IPS DF 19.7 (cell line): ENCODE measurements at places on chromosomes 6 and 20.

DNA sequence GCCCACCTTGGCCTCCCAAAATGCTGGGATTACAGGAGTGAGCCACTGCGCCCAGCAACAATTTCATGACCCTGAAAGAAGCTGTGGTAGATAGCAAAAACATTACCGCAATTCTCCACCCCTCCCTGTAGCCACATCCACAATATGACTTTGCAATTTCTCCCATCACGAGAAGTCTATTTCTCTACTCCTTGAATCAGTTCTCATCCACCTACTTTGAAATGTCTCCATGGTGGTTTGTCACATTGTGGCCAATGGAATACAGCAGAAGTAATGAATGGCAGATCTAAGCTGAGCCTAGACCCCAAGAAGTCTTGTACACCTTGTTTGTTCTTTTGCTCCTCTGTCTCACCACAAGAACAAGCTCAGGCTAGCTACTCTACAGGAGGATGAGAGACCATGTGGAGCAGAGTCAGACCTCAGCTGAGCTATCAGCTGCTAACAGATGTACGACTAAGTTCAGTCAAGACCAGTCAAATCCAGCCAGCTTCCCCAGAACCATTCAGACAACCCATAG, 6.3 kb downstream of the OXT start:
- no peak for DNase-seq

GRCh38 chr6:118764766-118765165, 113.4 kb upstream of the CEP85L start:
- DNase-seq, result no peak

- DNase-seq, result no peak
Measured at GRCh38 chr6:12958052-12958706, 241.6 kb downstream of the PHACTR1 start.

DNA sequence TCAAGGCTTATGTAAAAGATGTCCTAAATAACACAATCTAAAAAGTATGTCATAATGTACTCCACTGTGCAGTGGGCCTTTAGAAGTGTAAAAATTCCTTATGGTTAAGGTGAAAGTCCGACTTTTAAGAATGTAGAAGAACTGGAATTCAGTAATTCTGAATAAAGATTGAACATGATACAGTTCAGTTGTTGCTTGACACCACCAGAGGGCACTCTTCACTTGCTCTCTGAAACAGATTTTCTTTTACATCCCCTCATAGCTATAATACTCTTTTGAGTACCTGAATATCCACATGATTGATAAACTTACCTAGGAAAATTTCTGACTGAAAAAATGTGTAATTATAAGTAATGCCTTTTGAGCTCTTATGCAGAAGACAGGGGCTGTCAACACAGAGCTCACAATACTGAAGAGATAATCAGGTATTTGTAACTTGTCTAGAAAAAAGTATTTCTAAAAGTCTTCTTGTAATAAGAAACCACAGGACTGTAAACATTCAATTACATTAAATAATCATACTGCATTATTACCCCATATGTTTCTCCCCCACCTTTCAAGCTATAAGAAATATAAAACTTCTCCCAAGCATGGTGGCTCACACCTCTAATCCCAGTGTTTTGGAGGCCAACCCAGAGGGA, 92.1 kb downstream of the POPDC3 start:
- DNase-seq, result no peak

GRCh38 chr6:35048631-35049083, 92.5 kb downstream of the TCP11 start:
- no peak for DNase-seq

- no peak for DNase-seq
Measured at GRCh38 chr20:38286586-38287531, 17.1 kb upstream of the BPI start.

- DNase-seq, result no peak
Measured at GRCh38 chr20:7981374-7981773, 38.2 kb downstream of the TMX4 start.

DNA sequence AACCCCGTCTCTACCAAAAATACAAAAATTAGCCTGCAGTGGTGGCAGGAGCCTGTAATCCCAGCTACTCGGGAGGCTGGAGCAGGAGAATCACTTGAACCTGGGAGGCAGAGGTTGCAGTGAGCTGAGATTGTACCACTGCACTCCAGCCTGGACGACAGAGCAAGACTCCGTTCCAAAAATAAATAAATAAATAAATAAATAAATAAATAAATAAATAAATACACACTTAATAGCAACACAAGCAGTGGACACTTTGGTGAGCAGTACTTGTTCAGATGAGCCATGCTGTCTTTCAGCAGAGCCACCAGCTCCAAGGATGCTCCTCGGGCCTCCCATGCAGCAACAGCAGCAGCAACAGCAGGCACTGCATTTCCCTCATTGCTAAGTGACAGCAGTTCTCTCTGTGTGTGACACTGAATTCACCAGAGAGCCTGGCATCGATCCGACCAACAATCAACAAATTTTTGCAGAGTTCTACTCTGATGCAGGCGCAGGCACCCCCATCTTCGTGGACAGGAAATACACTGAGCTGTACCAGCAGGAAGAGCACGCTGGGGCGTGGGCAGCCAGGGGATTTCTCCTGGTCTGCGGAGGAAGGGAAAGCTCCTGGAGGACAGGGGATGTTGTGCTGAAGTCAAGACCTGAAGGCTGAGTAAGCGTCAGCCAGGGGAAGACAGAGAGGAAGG, 54.0 kb upstream of the SNX9 start:
- DNase-seq, result no peak

- no peak for DNase-seq
Measured at GRCh38 chr6:9463311-9463710, 951.6 kb downstream of the TFAP2A start.

DNA sequence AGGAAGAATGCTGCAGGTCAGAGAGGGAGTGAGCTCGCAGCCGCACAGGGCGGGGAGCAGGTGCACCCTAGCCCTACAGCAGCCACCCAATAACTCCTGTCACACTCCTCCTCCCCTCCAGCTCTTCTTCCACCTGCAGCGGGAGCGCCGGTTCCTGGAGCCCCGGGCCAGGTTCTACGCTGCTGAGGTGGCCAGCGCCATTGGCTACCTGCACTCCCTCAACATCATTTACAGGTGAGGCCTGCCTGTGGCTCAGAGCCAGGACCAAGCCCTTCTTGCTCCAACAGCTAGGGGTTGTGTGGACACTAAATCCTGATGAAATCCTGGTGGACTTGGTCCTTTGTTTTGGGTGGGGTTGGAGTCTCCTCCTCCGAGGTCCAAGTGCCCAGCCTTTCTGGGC, 11.7 kb downstream of the SGK2 start:
- DNase-seq, result no peak

DNA sequence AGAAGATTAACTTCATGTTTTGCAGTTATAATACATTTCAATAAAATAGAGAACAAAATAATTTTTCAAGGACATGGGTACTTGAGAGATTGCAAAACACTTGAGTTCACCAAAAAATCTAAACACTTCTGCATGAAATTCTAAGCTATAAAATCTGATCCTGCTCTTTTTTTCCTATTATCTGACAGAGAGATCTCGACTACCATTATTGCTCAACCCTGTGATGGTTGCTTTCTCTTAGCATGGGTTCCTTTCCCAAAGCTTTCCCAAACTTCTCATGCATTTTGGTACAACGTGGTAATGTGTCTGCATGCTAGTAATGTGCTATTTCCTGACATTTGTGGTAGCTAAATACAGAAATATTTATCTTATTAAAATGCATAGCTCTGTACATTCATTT, 1243.1 kb upstream of the ADGRB3 start:
- no peak for DNase-seq

GRCh38 chr6:158043586-158044524, 62.2 kb downstream of the SYNJ2 start:
- no peak for DNase-seq

GRCh38 chr20:3854462-3854871, 7.8 kb downstream of the MAVS start:
- no peak for DNase-seq

DNA sequence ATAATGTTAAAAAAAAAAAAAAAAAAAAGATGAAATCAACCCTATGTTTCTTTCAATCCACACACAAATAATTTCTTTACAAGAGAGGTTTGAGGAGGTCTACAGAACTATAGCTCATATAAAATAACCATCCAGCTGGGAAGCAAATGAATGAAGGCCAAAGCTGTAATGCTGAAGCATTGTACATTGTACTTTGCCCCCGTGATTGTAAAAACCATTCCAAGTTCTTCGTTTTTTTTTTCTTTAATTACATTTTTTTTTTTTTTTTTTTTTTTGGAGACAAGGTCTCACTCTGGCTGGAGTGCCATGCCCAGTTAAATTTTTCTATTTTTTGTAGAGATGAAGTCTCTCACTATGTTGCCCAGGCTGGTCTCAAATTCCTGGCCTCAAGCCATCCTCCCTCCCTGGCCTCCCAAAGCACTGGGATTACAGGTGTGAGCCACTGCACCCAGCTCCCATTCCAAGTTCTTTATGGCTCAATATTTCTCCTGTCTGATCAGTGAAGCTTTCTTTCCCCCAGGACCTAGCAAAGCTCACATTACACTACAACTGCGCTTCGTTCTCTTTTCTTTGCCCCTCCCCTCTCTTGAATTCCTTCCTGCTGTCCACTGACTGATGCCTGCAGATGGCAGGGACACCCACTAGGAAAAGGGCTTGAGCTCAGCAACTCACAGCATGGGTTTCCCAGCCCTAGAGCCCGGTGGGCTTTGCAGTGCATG, 53.0 kb upstream of the NOP56 start:
- peak; percentile 12 for DNase-seq

- no peak for DNase-seq
Measured at GRCh38 chr6:3382326-3383279, 74.2 kb downstream of the SLC22A23 start.

- DNase-seq, result no peak
Measured at GRCh38 chr6:111715321-111715720, 109.6 kb upstream of the TRAF3IP2 start.

GRCh38 chr6:64914124-64914523, 792.9 kb downstream of the EYS start:
- DNase-seq, result no peak

- DNase-seq, result no peak
Measured at GRCh38 chr6:20099156-20099555, 113.1 kb downstream of the MBOAT1 start.

- peak; percentile 65 for DNase-seq
Measured at GRCh38 chr20:2840138-2840966, at the start of the genes PCED1A and VPS16. TSS of gene PCED1A (minus strand) at chr20:2840655. CDS start at chr20:2839912, 743 bp downstream. TSS of gene VPS16 (plus strand) at chr20:2840745. CDS start at chr20:2840775, 30 bp downstream.

- no peak for DNase-seq
Measured at GRCh38 chr6:21529431-21529830, 64.1 kb upstream of the SOX4 start.

- no peak for DNase-seq
Measured at GRCh38 chr6:3330199-3330598, 71.5 kb downstream of the PSMG4 start.

- no peak for DNase-seq
Measured at GRCh38 chr6:136890986-136891385, 31.1 kb upstream of the SLC35D3 start.

- DNase-seq, result no peak
Measured at GRCh38 chr6:12963567-12963966, 247.0 kb downstream of the PHACTR1 start.

DNA sequence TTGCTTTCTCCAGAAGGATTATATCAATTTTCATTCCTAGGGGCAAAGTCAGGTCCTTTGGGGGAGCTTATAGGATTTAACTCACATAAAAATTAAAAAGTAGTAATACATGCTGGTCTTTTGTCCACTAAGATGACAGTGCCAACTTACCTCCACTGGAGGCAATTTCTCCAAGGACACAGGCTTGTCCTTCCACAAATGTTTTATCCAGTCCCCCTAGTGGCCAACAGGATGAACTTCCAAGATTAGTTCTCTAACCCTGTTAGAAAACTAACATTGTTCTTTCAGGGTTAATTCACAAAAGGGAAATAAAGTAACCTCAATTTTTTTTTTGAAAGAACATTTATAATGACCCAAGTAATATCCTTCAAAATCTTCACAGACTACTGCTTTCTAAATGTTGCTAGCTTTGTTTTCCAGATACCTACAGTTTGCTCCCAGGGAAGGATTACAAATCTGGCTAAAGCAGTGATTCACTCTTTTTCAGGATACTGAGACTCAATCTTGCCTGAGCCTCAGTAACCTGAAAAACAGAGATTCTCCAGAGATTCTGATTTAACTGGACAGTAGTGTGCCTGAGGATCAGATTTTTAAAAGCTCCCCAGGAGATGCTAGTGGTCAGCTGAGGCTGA, 31.7 kb upstream of the UBR2 start:
- no peak for DNase-seq

- DNase-seq, result no peak
Measured at GRCh38 chr6:132511831-132512220, 1.1 kb downstream of the STX7 start.

DNA sequence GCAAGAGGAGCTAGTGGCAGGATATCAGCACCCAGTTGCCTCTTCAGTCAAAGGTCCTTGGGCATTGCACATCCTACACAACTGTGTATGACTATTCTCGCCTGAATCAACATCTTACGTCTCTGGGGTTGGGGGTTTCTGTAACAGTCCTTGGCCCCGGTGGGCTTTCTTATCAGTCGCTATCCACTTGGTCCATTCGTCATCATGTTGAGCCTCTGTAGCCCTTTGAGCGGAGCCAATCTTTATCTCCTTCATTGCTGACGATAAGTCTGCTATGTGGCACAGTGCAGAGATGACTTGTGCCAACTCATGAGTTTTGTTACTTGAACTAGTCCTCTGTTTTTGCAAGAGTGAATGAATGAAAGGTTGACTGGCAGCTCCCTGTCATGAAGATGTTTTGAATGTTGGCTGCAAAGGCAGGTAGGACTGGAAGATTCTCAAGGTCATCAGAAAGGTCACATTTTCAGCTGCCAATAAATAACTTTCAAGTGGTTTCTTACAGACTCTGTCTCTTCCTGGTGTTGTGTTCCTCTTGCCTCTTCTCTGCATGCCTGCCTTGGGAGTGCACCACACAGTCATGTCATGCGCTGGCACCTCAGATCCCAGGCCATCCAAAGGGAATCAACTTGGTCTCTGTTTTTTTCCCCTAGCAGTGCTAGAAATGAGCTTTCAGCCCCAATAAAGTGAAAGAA, 238.9 kb downstream of the SLC24A3 start:
- DNase-seq, result no peak

DNA sequence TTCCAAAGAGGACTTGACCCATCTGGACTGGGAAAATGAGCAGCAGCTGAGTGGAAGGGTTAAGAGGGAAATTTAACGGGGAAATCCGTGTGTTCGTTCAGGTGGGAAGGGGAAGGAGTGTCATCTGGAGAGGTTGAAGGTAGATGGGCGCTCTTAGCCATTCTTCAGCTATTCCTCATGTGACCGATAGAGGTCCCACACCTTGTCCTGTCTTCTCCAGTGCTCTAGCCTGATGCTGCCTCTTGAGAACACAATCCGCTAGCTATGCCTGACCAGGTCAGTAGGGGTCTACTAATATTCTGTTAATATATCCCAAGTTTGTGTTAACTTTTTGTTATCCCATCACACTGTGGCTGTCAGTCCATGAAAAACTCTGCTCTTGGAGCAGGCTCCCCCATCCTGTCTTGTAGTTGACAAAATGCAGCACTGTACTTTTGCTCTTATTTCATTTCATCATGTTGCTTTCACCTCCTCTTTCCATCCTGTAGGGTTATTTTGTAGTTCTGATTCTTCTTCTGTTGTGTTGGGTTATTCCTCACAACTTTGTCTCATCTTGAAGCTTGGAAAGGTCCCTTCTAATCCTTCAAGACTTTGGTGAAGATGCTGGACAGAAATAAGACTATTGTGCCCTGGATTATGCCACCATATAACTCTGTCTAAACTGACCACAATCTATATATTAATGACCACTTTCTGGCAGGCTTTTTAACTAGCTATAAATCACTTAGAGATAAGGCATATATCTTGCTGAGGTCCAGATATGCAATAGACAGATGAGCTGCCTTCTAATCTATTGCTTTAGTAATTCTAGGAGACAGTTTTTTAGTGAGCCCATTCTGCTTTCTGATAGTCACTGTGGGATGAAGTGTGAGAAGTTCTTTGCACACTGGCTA, 123.4 kb upstream of the SUPT3H start:
- peak; percentile 74 for DNase-seq
